Fibroblast of skin of back (primary cell): ENCODE measurements at places on chromosomes 4 and X.
A peak's percentile ranks its signal among the peaks of the same experiment; 100 is the strongest.

DNA sequence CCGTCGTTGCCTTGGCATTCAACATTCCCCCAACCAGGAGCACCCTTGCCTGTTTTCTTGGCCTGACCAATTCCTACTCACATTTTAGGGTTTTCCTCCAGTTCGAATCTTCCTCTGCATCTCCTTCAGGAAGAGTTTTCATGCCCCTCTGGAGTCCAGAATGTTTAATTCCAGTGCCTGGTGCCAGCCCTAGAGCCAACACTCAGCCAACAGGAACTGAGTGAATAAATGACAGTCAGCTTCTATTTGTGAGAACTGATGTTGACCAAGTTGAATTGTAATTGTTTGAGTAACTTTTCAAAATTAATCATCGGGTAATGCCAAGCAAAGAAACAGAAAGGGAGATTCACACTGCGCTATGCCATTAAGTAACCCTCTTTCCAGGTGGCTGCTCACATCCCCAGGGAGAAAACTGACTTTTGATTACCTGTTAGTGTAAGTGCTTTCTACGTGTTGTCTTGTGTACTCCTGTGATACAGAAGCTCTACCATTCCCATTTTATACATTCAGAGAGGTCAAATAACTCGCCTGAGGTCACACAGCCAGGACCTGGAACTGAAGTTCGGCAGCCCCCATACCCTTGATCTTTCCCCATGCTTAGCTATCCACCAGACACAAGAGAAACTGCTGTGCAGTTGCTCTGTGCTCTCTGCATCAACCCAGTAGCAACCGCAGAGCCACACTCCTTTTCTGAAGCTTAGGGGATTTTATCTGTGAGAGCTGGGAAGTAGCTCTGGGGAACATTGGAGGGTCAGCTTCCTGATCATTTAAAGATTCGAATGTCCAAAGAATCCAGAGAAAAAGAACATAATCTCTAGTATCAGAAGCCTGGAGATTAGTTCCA is 19.0 kb upstream of the SLC2A9 start:
- DNase-seq = no peak

DNA sequence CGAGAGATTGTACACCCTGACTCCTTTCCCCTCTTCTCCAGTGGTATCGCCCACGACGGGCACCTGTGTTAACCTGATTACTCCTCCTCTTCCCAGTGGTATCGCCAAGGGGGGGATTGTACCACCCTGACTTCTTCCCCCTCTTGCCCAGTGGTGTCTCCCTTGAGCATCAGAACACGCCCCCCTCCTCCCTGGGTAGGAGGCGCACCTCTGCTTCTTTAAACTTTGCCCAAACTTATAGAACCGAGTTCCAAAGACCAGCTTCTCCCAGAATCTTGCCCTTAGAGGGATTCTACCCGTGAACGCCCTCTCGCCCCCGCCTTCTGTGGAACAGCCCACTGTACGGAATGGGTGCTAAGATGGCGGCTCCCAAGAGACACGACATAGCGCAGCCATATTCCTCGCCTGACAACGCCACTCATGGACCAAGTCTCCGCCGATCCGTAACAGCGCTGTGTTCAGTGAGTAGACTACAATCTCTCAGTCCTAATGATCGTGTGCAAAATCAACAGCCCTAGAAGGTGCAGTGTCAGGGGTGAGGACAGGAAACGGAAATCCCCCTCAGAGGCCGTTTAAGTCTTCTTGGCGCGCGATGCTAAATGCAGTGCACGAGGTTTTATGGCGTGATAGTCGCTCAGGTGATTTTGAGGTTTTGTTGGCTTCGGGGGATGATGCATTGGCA is 4.2 kb upstream of the ZNF157 start:
- DNase-seq = peak; percentile 63

GRCh38 chr4:16199093-16199492 is 27.2 kb downstream of the TAPT1 start:
- peak; percentile 26 for DNase-seq

DNA sequence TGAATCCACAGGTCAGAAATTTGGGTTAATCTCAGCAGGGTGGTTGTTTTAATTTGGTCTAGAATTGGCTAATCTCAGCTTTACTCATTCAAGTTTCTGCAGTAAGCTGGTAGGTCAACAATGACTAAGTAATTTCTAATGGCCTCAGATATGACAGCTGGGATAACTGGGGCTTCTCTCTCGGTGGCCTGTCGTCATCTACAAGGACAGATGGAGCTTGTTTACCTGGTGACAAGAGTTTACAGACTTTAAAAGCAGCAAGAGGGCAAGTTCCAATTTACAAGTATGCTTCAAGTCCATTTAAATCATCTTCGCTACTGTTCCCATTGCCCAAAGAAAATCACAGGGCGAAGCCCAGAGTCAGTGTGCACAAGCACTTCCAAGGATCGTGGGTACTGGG is 453.9 kb downstream of the PDHA2 start:
- no peak for DNase-seq

DNA sequence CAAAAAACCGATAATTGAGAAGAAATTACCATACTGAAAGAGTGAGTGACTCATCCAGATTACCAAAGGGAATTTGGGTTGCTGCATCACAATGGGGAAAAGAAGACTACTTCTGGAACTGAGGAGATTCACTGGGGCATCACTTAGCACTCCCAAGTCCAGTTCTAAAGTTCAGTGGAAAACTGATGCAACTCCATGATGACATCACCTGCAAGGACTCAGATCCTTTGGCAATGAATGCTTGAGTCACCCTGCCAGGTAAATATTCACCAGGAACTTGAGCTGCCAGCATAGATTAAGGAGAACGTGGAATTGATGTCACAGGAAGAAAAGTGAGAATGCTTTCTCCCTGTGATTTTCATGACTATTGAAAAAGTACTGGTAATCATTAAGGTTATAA is 32.0 kb upstream of the SMIM10L2A start:
- DNase-seq = no peak

GRCh38 chr4:141241986-141242385 is 21.3 kb downstream of the ZNF330 start:
- no peak for DNase-seq

DNA sequence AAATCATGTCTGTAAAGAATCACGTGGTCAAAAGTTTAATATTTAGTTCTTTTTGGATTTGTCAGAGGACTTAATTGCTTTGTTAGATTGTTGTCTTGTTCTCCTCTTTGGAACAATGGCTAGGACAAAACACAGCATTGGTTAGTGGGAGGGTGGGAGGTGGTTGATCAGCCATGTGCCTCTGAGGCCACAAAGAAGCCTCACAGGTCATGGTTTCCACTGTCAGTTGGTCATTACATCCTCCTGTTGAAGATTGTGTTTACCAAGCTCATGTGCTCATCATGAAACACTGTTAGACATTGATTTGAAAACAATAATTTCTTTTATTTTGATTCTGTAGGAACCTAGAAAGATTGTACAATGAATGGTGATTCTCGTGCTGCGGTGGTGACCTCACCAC is 31.9 kb downstream of the ADD1 start:
- no peak for DNase-seq
